ENCODE measurements at places on chromosomes 13 and 19. TPM values are rescaled to one million over a fixed set of nuclear protein-coding genes. Genes with fewer than 3 reads are reported as not detected.

GRCh38 chr19:38071647-38072046 lies 152.4 kb downstream of the DPF1 start:
- no peak overlapping the region for H3K4me3 ChIP-seq
- no peak overlapping the region for H3K27ac ChIP-seq
- H3K4me1 ChIP-seq = no peaks in the 10 kb centered on the region
- DNase-seq = no peak
- H3K27me3 ChIP-seq = no peaks in the 10 kb centered on the region

DNA sequence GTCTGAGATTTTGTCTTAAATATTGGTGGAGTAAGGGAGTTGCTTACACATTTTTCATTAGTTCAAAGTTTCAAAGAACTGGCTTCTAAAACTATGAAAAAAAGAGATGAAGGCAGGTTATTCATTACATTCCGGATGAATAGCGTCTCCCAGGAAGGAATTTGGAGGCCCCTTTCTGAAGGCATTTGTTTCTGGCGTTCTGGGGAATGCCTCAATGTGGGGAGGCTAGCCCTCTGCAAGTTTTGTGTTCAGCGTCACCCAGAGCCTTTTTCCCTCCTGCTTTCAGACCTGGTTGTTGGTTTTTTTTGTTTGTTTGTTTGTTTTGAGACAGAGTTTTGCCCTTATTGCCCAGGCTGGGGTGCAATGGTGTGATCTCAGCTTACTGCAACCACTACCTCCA lies 21.0 kb downstream of the FAM124A start:
- H3K27ac ChIP-seq = no peak overlapping the region
- H3K27me3 ChIP-seq = no peaks in the 10 kb centered on the region
- H3K4me1 ChIP-seq = no peaks in the 10 kb centered on the region
- H3K4me3 ChIP-seq = no peak overlapping the region

- no peaks in the 10 kb centered on the region for H3K4me1 ChIP-seq
- no peak overlapping the region for H3K27ac ChIP-seq
- no peaks in the 10 kb centered on the region for H3K36me3 ChIP-seq
- no peaks in the 10 kb centered on the region for H3K27me3 ChIP-seq
- DNase-seq = no peak
These were observed 96.3 kb downstream of the VWA8 start for GRCh38 chr13:41864658-41865057.

GRCh38 chr13:94112227-94112626 lies 367.3 kb downstream of the DCT start:
- no peak overlapping the region for H3K4me3 ChIP-seq
- no peaks in the 10 kb centered on the region for H3K27me3 ChIP-seq
- DNase-seq = no peak
- H3K4me1 ChIP-seq = no peaks in the 10 kb centered on the region

Gene GPR18
- 0.32 TPM for total RNA-seq

GRCh38 chr19:33956941-33957340 lies 160.3 kb downstream of the KCTD15 start:
- no peak for DNase-seq
- no peaks in the 10 kb centered on the region for H3K36me3 ChIP-seq
- peaks cover 3% of the 10 kb centered on the region for H3K27me3 ChIP-seq
- H3K4me3 ChIP-seq = no peak overlapping the region
- H3K27ac ChIP-seq = no peak overlapping the region
- H3K4me1 ChIP-seq = no peaks in the 10 kb centered on the region

Gene ARL11
- 1.3 TPM for total RNA-seq

Data from breast epithelium (tissue), 4 donors.